ENCODE measurements at places on chromosomes 5 and 9.

- DNase-seq: no peak
Measured at GRCh38 chr5:50730336-50730735, 63.9 kb downstream of the PARP8 start.

- no peak for DNase-seq
Measured at GRCh38 chr5:174612686-174613085, 111.7 kb upstream of the MSX2 start.

DNA sequence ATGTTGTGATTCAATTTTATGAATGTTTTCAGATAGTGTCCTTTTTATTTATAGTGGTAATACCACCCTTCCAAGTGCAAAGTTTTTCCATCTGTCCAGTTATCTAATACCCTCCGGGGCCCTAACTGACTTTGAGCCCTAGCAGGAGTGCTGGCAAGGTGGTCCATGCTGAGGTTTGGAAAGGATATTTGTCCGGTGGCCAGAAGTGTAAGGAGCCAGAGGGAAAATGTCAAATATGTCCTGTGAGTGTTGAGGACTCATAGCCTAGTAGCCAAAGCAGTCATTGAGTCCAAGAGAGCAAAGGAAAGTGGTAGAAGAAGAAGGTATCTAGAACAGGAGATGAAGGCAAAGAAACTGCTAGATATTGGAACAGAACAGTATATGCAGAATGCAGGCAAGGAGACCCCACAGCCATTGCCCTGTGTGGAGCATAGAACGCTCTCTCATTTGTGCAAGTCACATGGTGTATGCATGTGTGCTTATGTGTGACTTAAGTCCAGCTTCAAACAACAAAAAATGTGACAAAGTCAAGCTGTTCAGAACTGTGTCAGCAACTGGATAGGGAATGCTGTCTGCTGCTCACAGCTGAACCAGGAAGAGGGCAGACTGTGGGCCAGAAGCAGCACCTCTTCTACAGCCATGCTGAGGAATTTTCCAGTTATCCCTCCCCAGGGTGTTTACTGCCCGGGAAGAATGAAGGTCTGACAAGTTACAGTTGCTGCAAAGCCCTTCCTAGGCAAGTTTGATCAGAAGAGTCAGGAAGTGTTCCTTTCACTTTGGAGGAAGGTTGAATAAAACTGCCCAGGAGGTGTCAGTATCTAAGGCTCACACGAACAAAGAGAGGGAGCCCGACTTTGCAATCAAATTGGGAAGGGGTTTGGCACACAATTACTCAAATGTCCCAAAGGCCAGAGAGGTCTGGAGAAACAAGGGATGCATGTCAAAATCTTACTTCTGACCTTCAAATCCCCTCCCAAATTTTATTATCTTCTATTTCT, 463.3 kb upstream of the DMAC1 start:
- no peak for DNase-seq

DNA sequence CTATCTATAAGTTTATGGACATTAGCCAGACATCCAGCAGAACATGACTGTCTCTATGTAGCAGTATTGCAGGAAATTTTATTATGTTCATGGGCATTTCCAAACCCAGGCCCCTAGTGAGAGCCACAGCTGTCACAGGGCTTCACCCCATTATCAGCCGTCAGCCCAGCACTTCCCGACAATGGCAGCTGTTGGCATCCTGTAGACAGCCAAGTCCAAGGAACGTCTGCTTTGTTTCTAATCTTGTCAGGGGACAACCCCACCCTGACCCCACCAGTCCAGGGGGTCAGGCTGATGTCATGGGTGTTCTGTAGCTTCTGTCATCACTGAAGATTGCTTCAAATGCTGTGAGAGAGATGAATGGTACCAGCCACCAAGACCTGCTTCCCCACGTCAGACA, 565.3 kb upstream of the BRINP1 start:
- DNase-seq: no peak

GRCh38 chr5:176619203-176619568, 9.2 kb upstream of the GPRIN1 start:
- peak; percentile 75 for DNase-seq

DNA sequence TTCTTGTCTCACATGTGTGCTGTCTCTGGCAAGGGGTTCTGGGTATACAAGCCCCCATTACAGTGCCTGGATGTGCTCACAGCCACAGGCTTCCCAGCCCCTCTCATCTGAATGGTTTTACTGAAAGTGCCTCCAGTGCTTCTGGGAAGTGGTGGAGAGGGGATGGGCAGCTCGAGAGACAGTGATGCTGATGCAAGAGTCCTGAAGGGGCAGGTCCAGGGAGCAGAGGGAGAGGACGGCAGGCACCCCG, 93.5 kb downstream of the PHF2 start:
- DNase-seq: no peak

- no peak for DNase-seq
Measured at GRCh38 chr5:14766584-14766983, 102.1 kb downstream of the OTULIN start.

Data from GM19239 (cell line).